Astrocyte of the spinal cord (primary cell): ENCODE measurements at places on chromosomes 5 and 9.

GRCh38 chr5:133387091-133387490 is 225.2 kb downstream of the FSTL4 start:
- no peak for DNase-seq

DNA sequence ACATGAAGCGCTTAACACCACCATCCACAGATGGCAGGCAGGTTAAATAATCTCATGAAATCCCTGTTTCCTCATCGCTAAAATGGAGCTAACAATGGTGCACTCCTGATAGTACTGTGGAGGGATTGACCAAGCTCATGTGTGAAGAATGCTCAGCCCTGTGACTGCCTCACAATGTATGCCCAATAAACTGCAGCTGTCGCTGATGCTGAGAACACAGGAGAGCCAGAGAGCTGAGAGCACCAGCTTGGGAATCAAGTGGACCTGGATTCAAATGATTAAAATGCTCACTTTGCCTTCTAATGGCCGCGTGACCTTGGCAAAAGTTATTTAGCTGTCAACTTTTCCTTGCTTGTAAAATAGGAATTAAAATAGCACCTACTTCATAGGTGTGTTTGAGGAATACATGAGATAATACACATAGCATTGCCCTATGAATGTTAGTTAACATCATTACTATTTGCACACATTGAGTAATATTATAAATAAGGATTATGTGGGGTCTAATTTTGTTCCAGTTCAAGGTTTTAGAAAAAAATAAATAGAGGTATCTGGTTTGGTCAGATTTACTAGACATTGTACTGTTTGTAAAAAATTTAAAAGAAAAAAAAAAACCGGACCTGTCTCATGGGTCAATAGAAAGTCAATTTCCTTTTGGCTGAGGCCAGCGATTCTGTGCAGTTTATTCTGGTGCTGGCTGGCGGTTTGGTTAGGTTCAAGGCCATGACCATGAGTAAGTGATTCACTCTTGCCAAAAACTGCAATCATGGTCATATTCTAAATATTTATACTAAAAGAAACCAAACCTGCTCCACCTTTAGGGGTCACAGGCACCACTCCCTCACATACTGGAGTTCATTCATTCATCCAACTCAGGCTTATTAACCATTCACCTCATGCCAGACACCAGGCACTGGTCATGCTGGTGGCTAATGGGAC is 101.3 kb downstream of the SH3TC2 start:
- no peak for DNase-seq

DNA sequence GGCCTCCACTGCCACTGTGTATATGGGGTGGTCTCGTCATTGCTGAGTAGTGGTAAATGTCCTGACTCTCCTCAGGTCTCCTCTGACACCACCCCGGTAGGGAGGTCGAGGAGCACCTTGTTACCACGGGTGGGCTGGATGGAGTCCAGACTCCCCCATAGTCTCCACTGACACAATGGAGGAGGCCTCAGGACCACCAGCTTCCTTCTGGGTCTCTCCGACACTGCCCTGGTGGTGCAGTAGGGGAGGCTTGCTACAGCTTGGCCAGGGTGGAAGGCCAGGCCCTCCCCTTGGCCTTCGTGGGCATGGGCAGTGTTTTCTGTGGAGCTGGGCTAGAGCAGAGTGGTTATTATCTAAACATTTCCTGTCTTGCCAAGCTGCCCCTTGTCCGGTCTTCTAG is 15.4 kb upstream of the SH3PXD2B start:
- no peak for DNase-seq

- peak; percentile 86 for DNase-seq
Observed at GRCh38 chr5:125717209-125717608, 706.0 kb upstream of the GRAMD2B start.

DNA sequence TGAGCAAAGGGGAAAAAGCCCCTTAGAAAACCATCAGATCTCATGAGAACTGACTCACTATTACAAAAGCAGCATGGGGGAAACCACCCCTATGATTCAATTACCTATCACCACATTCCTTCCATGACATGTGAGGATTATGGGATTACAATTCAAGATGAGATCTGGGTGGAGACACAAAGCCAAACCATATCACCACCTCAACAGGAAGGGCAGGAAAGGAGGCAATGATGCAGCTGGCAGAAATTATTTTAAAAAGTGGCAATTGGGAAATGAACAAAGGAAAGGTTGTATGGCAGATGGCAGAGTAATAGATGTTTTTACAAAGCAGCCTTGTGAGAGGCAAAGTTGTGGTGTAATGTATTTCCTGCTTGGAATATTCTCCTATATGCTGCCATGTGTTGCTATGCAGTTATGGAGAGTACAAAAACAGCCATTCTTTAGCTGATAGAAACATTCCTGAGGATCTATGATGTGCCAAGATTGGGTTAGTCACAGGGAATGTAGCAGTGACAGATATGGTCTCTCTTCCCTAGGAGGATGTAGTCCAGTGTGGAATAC is 138.8 kb downstream of the SMC2 start:
- DNase-seq = peak; percentile 52

GRCh38 chr9:32117291-32117690 is 267.2 kb upstream of the ACO1 start:
- no peak for DNase-seq

- DNase-seq = no peak
Observed at GRCh38 chr5:153437251-153437650, 53.2 kb upstream of the GRIA1 start.
